Fibroblast of gingiva (primary cell): ENCODE measurements at places on chromosomes 5 and 9.

DNA sequence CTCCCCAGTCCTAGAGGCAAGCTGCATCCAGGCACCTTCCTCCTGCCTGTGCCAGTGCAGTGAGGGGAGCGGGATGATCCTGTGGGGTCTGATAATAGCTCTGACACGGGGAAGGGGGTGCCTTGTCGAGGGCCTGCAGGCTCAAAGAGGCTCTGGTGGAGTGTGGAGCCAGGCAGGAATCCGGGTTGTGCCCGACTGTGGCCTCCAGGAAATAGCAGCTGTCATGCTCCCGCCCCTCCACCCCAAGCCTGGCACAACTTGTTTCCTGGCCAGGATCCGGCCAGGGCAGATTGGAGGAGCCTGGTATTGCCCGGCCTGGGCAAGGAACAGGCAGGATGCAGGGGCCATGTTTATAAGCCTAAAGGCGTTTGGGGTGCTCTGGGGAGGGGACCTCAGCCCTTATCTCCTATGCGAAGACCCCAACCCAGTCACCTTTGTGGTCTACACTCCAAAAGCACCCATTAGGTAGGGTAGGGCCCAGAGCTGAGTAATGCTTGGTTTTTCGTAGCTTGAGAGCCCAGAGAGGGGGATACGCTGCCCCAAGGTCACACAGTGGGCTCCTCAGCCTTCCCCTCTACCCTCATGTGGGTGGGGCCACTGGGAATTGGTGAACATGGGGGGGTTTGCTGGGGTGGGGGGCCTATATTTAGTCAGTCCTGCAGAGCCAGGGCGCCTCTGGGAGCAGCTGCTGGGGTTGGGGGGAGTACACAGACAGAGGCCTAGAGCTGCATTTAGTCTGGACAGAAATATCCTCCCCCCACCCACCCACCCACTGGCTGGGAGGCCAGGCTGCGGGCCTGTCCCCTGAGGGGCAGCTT is 12.2 kb downstream of the CXXC5 start:
- peak; percentile 76 for DNase-seq

DNA sequence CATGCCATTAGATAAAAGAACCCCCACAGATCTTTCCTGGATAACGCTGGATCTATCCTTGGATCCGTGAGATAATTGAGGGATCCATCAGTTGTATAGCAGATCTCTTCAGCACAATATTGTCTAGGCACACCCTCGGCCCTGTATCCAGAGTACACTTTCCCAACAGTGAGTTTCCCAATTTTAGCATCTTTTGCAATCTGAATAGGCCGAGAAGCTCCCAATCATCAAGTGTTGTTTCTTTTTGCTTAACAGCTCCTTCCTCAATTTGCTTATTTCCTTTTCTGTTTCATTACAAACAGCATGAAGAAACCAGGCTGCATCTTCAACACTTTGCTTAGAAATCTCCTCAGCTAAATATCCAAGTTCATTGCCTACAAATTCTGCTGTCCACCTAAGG is 4.4 kb upstream of the SPTLC1 start:
- no peak for DNase-seq

GRCh38 chr5:56440871-56441740 is 208.0 kb upstream of the ANKRD55 start:
- DNase-seq: peak; percentile 93

- no peak for DNase-seq
Observed at GRCh38 chr9:116935149-116935897, 248.2 kb downstream of the TRIM32 start.

DNA sequence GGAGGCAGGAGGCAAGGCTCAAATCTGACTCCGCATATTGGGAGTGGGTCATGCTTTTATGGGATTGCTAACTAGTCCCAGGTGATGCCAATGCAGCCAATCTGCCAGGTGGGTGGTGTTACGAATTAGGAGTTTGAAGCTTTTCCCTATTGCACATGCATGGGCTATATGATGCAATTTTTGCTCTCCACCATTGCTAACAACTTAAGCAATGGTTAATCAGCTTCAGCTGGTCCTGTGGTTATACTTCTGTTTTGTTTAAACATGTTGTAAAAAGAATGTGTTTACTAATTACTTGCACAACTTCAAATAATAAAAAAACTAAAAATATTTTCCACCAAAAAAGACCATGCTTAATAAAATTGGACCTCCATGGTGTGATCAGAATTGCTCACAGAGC is 55.7 kb downstream of the SHC3 start:
- DNase-seq: peak; percentile 96

GRCh38 chr5:72364171-72364570 is 44.0 kb downstream of the PTCD2 start:
- DNase-seq: no peak

DNA sequence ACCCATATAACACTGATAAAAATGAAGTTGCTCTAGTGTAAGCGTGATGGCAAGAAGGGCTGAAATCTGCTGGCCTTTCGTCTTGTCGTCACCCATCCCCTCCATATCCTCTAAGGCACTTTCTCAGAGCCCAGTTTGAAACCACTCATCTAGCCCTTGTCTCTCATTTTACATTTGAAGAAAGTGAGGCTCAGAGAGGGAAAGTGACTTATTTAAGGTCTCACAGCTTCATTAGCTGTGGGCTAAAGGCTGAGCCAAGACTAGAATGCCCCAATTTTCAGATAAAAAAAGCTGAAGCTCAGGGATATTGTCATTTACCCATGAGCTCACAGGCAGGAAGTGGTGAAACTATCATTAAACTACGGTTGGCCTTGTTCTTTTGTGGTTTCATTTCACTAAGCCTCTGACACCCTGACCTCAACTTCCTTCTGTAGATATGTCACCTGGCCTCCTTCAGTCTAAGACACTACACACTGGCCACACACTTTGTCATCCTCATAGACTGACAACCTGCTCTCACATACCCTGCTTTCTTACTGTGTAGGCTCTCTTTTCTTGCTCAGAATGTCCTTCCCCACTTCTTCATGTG is 176.7 kb upstream of the DMAC1 start:
- no peak for DNase-seq

DNA sequence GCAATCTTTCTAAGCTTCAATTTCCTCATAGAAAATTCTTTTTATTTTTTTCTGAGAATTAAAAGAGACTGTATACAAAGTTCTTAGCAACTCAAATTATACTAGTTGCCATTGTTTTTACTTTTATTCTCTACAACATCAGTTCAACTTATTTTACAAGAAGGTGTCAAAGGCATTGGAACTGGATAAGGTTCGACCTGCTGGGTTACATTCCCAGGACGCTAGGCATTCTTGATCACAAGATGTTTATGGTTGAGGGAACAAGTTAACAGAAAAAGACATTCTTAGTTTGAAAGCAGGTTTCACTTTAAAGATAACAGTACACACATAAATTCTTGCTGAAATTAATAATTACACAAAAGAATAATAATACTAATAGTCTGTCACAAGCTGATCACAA is 163.5 kb upstream of the SNX2 start:
- DNase-seq: no peak

- no peak for DNase-seq
Observed at GRCh38 chr5:148792744-148793143, 33.7 kb upstream of the ADRB2 start.

DNA sequence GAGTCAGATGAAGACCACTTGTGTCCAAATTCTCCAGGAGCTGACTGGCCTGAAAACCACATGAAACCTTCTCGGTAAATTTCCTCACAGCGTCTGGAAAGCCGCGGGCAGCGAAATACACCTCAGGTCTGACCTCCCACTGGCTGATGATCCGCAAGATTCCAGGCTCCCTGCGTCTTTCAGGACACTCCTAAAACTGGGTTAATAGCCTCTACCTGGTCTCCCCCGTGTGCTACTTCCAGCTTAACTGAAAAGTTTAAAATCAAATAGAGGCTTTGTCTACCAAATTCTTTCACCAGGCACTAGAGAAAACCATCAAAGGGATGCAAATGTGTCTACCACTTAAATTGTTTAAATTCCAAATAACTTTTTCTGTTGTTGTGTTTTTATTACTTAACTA is 312.6 kb downstream of the DRD1 start:
- no peak for DNase-seq

DNA sequence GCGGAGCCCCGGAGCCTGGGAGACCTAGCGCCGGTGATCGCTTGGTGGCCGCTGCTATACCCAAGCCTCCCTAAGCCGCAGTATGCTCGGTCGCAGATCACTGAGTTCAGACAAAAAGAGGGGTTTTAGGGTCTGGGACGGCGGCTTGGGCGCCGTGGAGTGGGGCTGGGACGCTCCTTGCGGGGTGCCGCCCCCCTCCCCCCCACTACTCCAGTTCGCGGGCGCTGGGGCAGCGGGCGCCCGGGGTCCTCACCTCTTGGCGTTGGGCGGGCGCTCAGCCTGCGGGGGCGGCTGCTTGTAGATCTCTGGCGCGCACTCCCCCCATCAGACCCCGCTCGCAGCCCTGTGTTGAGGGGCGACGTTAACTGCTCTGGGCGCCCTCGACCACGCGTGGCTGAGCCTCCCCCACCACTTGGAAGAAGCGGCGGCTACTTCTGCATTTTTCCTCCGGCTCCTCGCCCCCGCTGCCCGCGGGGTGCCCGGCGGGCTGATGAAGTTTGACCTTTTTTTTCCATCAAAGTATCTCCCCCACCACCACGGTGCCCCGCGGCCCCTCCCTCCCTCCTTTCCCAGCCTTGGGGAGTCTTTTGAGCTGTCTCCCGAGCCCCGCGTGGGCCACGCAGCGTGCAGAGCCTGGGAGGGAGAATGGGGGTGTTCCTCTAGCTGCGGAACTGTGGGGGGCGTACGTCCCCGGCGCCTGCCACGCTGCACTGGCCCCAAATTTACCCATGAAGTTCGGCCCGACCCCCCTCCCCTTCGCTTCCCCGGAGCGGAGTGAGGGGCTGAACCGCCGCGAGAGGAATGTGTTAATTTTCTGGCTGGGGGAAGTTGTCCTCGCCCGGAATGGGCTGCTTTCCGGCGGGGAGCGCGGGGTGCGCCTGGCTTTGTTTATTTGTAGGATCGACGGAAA is 1.2 kb downstream of the CXXC5 start:
- no peak for DNase-seq

DNA sequence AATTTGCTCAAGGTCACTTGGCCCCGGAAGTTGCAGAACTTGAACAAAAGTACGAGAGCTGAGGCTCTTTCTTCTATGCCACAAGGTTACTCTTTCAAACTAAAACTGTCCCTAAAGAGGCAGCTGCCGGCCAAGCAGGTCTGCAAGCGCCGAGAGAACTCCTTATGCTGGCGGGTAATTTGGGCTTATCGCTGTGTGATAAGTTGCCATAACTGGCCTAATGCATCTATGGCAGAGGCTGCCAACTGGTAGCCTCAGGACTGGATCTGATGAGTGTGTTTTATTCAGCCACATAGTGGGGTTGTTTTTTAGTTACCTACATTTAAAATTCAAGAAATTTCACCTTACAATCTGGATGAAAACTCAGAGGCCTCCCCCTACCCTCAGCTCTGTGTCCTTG is 68.1 kb upstream of the SPOCK1 start:
- no peak for DNase-seq

DNA sequence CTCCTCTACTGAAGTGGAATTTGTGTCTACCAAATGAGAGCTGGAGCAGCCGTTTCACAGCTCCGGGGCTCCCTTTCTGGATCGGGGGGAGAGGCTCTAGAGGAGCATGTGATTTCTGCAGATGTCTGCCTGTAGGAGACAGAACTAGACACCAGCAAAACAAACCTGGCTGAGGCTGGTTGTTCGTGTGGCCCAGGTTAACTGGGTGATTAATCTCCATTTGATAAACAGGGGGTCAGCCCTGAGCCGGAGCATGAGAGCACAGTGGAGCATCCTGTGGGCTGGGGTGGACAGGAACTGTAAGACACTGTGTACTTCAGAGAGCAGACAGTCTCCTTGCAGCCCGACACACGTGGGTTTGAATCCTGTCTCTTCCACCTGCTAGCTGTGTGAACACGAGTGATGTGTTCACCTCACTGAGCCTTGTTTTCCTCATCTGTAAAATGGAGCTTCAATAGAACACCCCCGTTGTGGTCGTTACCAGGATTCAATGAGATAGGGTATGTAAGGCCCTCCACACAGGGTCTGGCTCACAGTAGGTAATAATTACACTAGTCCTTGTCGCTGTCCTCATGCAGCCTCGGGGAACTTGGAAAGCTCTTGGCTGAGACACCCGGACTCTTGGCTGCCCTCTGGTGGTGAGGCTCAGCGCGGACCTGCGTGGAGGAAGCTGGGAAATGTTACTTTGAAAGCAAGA is 12.9 kb downstream of the CXCL14 start:
- peak; percentile 39 for DNase-seq

DNA sequence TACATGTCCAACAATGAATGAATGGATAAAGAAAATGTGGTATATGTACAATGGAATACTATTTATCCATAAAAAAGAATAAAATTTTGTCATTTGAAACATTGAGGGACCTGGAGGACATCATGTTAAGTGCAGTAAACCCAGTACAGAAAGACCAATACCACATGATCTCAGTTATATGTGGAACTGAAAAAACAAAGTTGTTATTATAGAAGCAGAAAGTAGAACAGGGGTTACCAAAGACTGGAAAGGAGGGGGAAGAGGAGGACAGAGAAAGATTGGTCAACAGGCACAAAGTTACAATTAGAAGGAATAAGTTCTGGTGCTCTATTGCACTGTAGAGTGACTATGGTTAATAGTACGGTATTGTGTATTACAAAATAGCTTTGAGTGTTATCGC is 233.8 kb downstream of the SEMA6A start:
- no peak for DNase-seq

- peak; percentile 78 for DNase-seq
Observed at GRCh38 chr5:54785729-54786591, 199.4 kb downstream of the ESM1 start.

- no peak for DNase-seq
Observed at GRCh38 chr5:72042097-72042496, 65.2 kb upstream of the MAP1B start.

DNA sequence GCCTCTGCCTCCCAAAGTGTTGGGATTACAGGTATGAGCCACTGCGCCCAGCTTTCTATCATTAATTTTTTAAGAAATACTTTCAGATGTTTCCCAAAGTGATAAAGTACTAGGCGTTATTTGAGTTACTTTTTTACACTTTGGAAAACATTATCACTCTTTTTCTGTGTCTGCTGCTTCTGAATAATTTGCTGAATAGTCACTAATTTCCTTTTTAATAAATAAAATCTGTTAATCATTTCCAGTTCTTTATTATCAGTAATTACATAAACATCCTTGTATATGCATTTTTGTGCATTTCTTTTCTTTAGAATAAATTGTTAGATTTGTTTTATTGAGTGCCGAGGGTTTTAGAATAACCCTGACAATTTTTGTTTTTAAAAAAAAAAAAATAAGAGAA is 48.6 kb downstream of the UHRF2 start:
- DNase-seq: no peak

GRCh38 chr5:143227301-143227700 is 176.2 kb downstream of the NR3C1 start:
- DNase-seq: no peak

- DNase-seq: no peak
Observed at GRCh38 chr9:93546356-93546755, 30.0 kb upstream of the PHF2 start.

DNA sequence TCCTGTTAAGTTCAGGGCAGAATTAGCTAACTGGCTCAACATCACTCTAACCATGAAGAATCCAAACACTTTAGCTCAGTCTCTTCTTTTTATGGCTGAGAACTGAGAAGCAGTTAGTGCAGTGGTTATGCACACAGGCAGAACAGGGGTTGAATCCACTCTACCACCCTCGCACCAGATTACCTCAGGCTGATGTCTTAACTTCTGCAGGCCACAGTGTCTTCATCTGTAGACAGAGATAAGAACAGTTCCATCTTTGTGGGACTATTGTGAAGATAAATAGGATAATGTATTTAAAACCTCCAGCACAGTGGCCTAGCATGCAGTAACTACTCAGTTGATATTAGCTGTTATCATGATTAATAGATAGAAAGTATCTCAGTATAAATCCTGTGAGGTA is 54.8 kb downstream of the FAM114A2 start:
- DNase-seq: no peak
